Urinary bladder (tissue), 4 donors: ENCODE measurements at places on chromosomes 12 and 14.

DNA sequence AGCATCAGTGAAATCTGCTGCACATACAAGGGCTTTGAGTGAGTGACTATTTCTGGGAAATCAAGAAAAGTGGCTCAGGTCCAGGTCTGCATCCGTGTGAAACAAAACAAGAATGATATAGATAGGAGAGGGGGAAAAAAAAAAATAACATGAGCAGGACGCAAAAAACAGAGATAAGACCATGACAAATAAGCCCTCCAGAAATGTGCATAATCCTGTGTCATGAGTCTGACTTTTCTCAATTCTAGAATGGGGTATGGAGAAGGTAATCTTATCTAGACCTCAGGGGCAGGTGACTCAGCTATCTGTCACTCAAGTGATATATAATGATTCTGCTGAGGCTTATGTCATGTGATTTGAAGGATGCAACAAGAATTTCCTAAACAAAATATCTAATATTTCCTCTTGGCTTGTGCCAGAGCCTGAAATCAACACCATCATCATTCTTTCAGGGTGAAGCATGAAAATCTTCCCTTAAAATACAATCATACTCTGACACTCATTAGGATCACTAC lies 250.0 kb downstream of the PHLDA1 start:
- DNase-seq: no peak

DNA sequence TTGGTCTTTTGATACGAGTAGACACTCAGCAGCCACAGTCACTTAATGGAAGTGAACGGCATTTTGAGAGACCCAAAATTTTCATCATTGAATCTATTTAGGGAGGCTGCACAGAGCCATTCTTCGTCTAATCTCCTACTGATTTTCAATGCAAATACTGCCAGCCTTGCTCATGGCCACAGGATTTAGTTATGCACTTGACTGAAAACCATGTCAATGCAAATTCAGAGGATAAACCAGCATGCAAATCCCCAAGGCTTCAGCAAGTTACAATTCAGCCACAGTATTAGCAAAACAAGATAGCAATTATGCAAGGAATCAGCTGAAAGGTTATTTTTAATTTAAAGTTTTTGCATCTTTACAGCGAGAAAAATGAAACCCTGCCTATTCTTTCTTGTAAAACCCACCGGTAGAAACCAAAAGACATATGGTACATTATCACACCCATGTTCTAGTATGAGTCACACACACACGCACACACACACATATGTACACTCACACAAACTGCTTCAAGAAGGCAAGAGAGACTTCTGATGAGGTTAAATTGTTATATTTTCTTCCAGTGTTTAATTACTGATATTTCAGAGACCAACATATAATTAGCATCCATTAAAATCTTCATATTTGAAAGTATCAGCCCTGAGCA lies 985.3 kb upstream of the FLRT2 start:
- no peak for DNase-seq

GRCh38 chr12:124994437-124994975 lies 1.1 kb downstream of the BRI3BP start:
- no peak for DNase-seq

DNA sequence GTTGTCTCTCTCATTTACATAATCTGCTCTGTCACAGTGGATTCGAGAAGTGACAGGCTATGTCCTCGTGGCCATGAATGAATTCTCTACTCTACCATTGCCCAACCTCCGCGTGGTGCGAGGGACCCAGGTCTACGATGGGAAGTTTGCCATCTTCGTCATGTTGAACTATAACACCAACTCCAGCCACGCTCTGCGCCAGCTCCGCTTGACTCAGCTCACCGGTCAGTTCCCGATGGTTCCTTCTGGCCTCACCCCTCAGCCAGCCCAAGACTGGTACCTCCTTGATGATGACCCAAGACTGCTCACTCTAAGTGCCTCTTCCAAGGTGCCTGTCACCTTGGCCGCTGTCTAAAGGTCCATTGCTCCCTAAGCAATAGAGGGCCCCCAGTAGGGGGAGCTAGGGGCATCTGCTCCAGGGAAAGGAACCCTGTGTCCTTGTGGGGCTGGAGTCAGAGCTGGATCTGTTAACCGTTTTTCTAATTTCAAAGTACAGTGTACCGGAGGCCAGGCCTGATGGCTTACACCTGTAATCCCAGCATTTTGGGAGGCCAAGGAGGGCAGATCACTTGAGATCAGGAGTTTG lies 5.1 kb downstream of the ERBB3 start:
- no peak for DNase-seq

DNA sequence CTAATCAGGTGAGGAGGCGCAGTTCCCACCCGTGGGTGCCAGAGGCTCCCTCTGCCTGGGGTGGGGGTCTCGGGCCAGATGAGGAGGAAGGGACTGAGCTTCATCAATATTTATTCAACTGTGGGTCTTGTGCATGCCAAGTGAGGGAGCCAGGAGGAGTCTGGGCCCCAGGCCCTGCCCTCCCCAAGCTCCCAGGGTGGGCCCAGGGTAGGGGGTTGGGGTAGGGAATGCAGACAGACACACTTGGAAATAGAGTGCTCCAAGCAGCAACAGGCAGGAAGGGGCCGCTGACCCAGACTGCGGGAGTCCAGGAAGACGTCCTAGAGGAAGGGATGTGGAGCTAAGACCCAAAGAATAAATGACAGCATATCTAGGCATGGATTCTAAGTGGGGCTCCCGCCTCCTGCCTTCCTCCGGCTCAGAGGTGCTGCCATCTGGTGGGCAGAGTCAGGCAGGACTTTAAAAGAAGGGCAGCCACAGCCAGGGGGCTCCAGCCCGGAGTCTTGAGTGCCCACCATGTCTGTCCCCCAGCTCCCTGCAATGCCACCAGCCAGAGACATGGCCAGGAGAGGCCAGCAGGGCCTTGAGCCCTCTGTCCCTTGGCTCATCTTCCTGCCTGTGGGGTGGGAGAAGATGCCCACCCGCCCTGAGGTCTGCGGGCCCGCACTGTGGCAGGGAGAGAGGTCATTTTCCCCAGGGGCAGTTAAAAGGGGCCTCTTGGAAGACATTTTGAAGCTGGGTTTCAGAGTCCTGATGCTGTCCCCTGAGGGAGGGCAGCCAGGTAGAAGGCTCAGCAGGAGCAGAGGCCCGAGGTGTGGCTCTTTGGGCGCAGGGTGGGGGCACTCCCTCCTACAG lies 70.1 kb downstream of the PHETA1 start:
- peak; percentile 25 for DNase-seq

- DNase-seq: no peak
Measured at GRCh38 chr14:101426466-101426865, 134.8 kb upstream of the DIO3 start.

- no peak for DNase-seq
Measured at GRCh38 chr14:68886109-68886434, 93.0 kb downstream of the ACTN1 start.

DNA sequence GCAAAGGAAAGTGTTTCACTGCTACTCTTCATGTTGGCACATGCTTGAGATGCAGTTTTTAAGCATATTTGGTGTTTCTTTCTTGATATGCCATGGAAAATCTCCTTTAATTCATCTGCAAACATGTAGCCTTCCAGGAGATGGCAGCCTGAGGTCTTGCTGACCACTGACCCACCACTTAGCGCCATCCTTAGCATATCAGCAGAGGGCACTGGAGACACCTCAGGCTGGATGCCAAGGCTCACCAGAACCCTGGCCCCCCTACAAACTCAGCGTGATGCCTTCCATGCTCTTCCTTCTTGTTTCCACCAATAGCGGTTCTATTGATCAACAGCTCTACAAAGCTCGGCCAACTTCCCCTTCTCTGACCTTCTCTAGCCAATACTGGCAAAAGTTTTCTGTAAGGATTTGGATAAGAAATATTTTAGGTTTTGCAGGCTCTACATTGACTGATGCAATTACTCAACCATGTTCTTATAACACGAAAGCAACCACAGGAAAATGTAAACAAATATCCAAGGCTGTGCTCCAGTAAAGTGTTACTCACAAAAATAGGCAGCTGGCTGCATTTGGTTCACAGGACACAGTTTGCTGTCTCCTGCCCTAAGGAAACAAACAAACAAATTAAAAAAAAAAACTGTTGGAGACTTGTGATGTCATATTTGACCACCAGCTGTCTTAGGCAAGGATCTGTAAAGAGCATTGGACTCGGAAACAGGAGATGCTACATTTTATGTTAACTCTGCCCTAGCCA lies 209.7 kb downstream of the SLC15A4 start:
- DNase-seq: no peak

- no peak for DNase-seq
Measured at GRCh38 chr14:57245941-57246340, 22.8 kb downstream of the EXOC5 start.

- DNase-seq: no peak
Measured at GRCh38 chr14:105094193-105094907, 29.1 kb upstream of the GPR132 start.

GRCh38 chr12:31228811-31229792 lies 96.8 kb downstream of the SINHCAF start:
- DNase-seq: no peak

DNA sequence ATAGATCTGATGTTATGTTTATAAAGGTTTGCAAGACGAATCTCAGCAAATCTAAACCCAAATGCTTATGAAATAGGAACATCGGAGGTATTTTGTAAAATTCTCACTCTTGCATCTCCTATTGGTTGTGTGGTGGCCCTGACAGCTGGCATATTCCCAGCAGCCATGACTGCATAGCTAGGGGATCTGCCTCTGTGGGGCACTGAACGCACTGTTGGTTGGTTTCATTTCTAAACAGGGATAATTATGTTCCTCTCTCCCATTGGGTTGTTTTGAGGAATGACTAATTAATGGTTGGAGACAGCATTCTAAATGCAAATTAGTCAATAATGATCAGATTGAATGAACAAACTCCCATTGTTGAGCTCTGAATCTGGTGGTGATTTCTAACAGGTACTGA lies 2.7 kb upstream of the BEST3 start:
- no peak for DNase-seq

DNA sequence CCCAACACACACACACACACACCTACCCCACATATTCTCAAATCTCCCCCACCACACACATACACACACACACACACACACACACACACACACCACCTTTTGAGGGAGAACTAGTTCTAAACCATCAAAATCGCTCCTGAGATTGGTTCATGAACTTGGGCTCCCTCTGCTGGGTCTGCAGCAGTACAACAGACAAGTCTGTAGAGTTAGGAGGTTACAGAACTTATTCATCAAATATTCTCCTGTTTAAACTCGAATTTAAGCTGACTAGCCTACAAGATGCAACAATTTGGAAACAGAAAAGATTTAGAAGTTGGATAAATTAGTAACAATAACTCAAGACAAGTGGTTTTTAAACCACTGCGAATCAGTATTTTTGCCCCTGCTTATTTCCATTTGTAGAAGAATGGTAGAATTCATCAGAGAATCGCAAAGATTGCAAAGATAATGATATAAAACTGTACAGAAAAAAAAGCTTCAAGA lies 136.4 kb upstream of the USP15 start:
- peak; percentile 10 for DNase-seq

- no peak for DNase-seq
Measured at GRCh38 chr12:69935651-69936100, 110.6 kb downstream of the MYRFL start.

GRCh38 chr14:105617201-105617777 lies 90.9 kb downstream of the TMEM121 start:
- no peak for DNase-seq
